ENCODE measurements at places on chromosomes 4 and X. TPM values are rescaled to one million over a fixed set of nuclear protein-coding genes. Genes with fewer than 3 reads are reported as not detected.

- no peak for DNase-seq
Observed at GRCh38 chr4:156477636-156478035, 494.0 kb downstream of the PDGFC start.

DNA sequence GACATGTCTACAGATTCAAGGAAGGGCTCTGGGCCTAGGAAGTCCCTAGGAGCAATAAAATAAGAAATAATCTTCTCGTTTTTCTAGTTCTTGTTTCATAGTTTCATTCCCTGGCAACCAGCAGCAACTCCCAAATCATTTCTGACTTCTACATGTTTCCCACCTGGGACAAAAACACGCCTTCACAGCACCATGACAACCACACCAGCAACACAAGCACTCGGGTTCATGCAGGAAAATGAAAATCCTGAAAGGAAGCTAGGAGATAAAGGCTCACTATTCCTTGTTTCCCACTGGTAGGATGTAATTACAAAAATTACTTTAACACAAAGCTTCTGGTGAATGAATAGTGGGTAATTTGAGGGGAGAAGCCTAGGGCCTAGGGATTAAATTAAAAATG lies 158.9 kb downstream of the ADAMTS3 start:
- no peak for DNase-seq

GRCh38 chr4:73439991-73440390 lies 4.0 kb downstream of the AFP start:
- no peak for DNase-seq

DNA sequence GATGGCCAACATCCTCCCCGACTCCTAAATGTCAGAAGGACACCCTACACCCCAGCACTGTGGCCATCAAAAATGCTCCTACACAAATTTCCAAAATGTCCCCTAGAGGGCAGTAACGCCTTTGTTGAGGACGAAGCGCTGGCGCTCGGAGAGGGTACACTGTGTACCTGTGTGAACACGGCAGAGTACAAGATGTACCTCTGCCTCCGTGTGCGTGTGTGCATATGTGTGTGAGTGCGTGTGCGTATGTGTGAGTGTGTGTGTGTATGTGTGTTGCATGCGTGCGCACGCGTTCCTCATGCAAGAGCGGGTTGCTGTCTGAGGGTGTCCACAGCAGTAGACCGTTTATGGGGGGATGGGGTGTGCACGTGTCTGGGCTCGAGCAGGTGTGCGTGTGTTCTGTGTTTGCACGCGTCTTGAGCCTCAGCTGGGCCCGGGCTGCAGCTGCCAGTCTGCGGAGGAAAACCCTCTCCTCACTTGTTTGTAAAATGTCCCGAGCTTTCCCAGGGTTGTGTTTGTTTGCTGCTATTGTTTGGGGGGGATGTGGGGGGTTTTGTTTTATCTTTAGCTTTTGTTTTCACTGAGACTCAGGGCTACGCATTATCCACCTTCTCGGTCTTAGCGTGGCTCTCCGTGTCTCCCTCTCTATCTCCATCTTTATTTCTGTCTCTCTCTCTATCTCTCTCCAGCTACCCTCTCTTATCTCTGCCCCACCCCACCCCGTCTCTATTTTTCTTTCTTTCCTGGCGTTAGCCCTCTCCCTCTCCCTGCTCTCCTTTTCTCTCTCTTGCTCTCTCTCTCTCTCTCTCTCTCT lies 10.4 kb upstream of the TSPYL2 start:
- peak; percentile 58 for DNase-seq

DNA sequence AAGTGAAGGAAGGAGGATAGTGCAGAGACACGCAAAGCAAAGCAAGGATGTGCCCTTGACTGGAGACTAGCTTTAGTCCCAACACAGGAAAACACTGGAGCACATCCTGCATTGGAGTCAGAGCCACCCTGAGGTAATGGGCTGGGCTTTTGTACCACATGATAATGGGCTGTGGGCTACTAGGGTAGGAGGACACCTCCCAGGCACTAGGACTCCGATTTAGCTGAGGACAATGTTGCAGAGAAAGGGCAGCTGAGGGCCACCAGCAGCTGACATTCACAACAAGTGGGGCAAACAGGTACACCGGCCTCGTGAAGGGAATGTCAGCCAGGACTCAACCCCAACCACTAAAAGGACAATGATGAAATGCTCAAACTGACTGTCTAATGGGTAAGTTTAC lies 10.2 kb downstream of the SDAD1 start:
- DNase-seq = no peak

DNA sequence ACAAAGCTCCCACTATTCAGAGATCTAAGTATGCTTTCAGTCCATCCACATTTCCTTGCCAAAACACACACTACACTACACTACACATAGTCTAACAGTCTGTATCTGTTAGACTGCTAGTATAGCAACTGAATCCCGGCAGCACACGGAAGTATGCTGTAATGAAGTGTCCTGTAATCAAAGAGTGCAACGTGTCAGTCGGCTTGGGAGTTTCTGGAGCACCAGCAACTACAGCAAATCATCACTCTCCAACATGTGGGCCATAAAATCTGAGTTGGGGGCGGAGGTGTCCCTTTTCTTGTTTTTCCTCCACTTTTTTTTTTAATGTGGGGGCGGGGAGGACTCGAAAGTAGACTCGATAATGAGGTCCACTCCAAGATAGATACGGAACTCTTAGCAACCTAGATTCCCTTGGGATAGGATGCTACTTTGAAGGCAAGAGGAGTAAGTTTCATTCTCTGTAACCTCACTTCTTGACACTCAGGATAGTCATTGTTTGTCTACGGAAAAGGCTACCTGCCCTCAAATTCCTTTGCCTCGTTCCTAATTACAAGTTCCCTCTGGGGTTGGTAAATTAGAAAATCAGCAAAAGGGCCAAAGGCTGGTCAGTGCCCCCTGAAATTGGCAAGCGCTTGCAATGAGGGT lies 722 bp downstream of the SLC10A7 start:
- DNase-seq = peak; percentile 6

The ALG13 gene
- total RNA-seq = 31.6 TPM

The PGAM4 gene
- total RNA-seq = 0.28 TPM

DNA sequence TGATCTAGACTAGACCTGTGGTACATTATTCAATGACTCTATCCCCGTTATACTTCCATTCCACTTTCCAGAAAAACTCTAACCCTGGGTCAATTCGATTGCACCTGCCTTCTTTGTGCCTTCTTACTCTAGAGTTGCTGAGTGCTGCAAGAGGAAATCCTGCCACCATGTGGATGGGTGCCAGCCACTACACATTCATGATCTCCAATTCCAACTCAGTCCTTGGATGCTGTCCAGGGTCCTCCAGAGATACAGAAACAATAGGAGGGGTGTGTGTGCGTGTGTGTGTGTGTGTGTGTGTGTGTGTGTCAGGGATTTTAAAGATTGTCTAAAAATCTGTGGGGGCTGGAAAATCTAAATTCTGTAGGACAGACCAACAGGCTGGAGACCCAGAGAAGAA lies 42.9 kb upstream of the INTS6L start:
- peak; percentile 20 for DNase-seq

The SPIN4 gene
- 25.2 TPM for total RNA-seq

- no peak for DNase-seq
Observed at GRCh38 chrX:130094696-130095095, 15.6 kb downstream of the ELF4 start.

The WDR19 gene
- total RNA-seq = 7.1 TPM

- DNase-seq = no peak
Observed at GRCh38 chr4:79358438-79358837, 32.6 kb upstream of the NAA11 start.

The TLR3 gene
- 1.8 TPM for total RNA-seq

The CUL4B gene
- total RNA-seq = 18.4 TPM

The GPRASP1 gene
- total RNA-seq = 2.1 TPM

GRCh38 chrX:78322863-78323262 lies 4.5 kb downstream of the CYSLTR1 start:
- DNase-seq = no peak

DNA sequence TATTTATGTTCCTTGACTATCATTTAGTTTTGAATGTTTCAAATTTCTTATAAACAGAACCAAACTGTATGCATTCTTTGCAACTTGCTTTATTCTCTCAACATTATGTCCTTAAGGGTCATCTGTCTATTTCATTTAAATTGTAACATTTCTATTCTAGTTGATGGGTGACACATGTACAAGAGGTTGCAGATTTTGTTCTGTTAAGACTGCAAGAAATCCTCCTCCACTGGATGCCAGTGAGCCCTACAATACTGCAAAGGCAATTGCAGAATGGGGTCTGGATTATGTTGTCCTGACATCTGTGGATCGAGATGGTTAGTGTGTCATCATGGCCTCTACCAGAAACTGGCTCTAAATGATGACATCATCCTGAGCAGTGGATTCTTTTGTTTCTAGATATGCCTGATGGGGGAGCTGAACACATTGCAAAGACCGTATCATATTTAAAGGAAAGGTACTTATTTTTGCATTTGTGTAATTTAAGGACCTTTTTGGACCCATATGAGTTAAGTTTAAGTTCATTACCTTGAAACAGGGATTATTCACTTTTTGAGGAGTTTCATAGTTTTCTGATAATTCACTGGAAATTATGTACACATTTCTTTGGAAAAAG lies 6.1 kb downstream of the LIAS start:
- DNase-seq = no peak

Data from H7 (cell line).